ENCODE measurements at places on chromosomes 6 and 20.
A peak's percentile ranks its signal among the peaks of the same experiment; 100 is the strongest.

- no peak for DNase-seq
These were observed 45.7 kb upstream of the SMIM28 start for GRCh38 chr6:138331984-138332383.

DNA sequence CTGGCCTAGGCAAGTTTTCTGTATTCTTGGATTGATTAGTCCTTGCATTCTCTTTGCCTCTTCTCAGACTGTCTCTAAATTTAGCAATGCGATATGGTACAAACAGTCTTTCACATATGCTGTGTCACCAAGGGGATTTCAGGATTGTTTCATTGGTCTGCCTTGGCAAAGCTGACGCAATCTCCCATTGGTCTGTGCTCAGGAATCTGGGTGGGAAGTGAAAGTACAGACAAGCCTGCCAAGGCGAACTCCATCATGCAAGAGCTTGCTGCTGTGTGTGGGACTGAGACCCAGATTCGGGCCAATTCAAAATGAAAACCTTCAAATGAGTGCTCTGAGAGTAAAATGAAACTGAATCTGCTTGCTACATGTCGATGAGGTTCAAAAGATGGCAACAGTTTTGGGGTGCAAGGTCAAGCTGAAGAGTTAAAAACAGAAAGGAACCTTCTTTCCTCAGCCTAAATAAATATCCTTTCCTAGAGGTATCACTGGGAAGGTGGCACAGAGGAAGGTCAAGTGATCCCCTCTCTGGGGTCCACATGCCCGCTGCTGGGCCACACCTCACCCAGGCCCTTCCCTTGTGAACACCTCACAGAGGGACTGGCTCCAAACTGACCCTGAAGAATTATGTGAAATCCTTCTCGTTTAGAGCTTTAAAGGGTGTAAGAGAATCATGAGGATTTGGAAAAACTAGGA is 198.8 kb upstream of the PREP start:
- peak; percentile 55 for DNase-seq

DNA sequence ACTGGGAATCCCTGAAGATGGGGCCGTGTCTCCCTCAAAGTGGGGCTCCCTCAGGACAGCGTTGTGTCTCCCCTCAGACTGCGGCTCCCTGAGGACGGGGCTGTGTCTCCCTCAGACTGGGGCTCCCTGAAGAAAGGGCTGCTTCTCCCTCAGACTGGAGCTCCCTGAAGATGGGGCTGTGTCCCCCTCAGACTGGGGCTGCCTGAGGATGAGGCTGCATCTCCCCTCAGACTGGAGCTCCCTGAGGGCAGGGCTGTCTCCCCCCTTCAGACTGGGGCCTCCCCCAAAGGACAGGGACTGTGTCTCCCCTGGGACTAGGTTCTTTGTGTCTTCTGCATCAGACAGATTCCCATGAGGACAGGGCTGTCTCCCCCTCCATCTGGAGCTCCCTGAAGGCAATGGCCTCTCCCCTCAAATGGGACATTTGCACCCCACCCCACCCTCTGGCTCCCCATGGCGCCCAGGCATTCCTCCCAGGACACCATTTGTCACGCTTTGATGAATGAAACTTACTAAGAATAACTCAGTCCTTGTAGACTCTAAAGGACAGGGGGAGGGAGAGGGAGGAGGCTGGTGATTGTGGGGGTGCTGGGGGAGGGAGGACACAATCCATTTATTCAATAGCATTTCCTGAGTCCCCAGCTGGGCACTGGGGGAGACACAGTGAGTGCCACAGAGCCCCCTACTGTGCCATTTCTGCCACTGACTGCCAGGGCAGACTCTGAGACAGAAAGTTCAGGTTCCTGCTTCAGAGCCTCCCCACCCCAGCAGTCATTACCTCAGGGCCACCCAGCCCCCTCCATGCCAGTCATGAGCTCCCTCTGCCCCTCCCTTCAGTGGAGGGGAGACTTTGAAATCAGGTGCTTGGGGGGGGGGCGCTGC is 122.4 kb downstream of the MRPL14 start:
- no peak for DNase-seq

DNA sequence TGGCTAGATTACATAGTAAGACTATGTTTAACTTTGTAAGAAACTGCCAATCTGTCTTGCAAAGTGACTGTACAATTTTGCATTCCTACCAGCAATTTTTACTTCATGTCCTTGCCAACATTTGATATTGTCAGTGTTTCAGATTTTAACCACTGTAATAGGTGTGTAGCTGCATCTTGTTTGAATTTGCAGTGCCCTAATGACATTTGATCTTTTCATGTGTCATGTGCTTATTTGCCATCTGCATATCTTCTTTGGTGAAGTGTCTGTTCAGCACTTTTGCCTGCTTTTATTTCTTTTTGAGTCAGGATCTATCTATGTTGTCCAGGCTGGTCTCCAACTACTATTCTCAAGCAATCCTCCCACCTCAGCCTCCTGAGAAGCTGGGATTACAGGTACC is 2.4 kb upstream of the PRPH2 start:
- no peak for DNase-seq

GRCh38 chr6:53731866-53732636 is 62.8 kb upstream of the LRRC1 start:
- DNase-seq: no peak

DNA sequence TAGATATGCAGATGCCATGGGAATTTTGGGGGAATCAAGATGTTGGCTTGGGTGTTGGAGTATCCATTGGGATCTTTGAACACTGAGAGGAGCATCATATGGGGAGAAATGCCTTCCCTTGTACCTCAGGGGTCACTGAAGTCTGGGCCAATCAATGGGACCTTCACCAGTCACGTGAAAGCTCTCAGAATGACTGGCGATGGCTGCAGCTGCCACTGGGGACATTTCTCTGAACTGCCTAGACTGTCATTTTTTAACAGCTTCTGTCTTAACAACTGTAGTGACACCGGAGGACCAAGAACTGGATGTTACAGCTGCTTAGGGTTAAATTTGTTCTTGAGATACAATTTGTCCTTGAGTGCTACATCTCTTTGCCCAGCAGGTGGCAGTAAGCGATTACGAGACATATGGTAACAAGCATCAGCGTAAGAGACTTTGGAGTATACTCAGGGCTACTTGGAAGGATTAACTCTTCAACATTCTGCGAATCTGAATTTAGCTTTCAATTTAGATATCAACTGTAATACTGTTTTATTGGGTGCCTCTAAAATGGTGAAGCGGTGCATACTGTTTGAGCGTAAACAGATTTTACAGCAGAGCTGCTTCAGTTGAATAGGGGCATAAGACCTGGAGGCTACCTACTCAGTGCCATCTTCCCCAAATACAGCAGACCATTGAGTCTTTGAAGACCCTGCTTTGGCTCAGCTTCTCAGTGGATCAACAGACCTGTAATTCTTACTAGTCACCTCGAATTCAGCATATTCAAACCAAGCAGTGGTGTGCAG is 36.0 kb downstream of the CCN2 start:
- DNase-seq: peak; percentile 51

GRCh38 chr20:56111961-56112730 is 106.8 kb upstream of the CBLN4 start:
- no peak for DNase-seq

- peak; percentile 73 for DNase-seq
These were observed 11.3 kb upstream of the TFAP2A start for GRCh38 chr6:10425975-10426780.

DNA sequence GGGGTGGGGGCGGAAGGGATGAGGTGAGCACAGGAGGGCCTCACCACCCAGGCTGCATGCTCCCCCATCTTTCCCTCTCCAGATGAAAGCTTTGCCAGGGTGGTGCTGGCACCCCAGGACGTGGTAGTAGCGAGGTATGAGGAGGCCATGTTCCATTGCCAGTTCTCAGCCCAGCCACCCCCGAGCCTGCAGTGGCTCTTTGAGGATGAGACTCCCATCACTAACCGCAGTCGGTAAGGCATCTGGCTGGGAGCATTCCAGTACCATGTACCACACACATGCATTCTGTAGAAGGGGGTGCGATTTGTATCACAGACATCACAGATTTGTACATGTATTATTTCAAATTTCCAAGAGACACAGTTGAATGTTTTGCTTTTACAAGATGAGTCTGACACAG is 40.6 kb upstream of the SRF start:
- no peak for DNase-seq

- no peak for DNase-seq
These were observed 62.6 kb downstream of the DLL1 start for GRCh38 chr6:170227996-170228945.

DNA sequence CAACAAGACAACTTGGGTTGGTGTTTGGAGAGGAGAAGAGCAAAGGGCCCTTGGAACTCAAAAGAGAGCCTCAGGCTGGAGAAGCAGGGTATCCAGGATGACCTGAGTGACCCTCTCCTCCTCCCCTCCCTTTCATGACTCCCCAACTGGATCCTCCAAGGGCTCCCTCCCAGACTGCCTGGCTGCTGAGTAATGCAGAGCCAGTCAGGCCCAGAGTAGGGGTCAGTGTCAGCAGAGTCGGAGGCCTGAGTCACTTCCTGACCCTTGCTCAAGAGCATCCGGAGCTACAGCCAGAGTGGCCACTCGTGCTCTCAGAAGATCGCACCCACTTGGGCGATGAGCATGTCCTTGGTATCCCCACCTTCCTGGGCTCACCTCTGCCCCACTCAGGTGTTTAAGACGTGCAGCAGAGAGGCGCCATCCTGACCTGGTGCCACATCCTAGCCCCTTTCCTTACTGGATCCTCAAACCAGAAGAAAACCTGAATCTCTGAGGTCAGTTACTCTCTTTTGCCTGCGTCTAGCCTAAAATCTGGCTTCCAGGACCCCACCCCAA is 2.8 kb upstream of the MAPK13 start:
- no peak for DNase-seq

DNA sequence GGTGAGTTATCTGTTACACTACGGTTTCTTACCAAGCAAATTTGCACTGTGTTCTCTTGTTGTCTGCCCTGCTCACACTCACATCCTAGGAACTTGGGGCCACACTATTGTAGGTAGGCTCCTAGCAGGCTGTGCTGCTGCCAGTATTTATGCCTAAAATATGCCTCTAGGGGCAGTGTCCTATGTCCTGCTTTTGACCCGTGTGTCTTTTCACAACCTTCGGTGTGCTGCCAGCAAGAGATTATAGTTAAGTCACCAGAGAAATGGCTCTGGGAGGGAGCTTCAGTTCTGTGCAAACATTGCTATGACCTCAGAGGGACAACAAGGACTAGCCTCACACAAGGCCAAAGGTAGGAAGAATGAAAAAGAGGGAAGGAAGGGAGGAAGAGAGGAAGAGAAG is 8.9 kb upstream of the TAAR5 start:
- DNase-seq: no peak

DNA sequence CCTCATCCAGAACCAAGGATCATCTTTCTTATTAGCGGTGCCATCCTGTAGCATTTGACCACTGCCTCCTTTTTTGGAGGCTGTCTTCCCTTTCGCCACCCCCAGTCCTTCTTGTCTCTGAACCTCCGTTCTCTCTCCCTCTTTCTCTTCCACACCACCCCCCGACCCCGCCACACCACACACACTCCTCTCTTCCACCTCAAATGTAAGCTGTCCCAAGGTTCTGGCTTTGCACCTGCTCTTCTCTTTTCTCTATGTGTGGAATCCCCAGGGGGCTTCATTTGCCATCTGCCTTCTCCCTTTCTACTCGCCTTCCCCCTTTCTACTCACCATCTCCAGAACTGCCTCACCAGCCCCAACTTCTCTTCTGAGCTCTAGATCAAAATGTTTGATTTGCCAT is 111.3 kb upstream of the CDYL start:
- no peak for DNase-seq

DNA sequence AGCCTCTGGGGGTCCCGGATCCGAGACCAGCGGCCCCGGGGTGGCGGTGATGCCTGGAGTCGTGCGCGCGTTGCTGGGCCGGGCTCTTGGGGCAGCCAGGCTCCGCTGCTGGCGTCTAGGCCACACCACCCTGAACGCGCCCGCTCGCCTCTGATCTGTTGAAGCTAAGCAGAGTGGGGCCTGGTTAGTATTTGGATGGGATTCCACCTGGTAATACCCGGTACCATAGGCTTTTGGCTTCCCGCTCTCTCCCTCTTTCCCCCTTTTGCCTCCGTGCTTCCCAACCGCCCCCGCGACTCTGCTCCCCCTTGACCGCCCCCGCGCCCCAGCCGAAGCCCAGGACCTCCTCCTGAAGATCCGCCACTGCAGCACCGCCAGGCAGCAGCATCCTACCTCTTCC is 1383.5 kb upstream of the DEFB115 start:
- DNase-seq: peak; percentile 39

GRCh38 chr6:27752038-27752885 is 159.9 kb downstream of the OR2B2 start:
- peak; percentile 44 for DNase-seq

DNA sequence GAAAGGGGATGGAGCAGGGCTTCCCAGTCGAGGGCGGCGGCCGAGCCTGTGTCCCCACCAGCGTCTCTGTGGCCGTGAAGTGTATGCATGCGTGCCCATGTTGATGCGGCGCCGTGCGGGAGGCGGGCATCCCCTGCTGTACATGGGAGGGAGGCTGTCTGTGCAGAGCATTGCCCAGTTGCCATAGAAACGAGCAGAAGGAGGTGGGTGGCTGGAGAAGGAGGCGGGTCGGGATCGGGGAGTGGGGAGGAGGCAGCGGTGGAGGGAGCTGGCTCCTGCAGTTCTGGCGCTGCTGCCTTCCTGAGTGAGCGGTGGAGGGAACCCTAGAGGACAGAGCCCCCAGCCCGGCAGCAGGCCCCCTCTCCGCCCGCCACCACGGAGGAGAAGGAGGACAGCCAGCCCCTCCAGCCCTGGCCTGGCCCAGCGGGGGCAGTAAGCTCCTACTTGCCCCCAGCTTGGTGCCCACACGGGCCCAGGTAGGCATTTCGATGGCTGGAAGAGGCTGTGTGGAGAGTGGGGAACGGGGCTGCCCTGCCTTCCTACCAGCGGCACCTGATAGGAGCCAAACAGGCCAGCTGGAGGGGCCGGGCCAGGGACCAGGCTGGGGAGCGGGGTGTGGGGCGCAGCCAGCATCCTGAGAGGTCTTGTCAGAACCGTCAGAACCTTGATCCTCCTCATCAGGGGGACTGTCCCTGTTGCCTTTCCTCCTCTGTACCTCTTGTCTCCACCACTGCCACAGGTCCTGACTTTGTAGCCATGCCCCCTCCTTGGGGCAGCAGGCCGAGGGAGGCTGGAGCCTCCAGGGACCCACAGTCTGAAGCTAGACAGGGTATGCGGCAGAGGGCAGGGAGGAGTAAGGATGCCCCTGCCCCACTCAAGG is 41.3 kb downstream of the SPDEF start:
- no peak for DNase-seq

DNA sequence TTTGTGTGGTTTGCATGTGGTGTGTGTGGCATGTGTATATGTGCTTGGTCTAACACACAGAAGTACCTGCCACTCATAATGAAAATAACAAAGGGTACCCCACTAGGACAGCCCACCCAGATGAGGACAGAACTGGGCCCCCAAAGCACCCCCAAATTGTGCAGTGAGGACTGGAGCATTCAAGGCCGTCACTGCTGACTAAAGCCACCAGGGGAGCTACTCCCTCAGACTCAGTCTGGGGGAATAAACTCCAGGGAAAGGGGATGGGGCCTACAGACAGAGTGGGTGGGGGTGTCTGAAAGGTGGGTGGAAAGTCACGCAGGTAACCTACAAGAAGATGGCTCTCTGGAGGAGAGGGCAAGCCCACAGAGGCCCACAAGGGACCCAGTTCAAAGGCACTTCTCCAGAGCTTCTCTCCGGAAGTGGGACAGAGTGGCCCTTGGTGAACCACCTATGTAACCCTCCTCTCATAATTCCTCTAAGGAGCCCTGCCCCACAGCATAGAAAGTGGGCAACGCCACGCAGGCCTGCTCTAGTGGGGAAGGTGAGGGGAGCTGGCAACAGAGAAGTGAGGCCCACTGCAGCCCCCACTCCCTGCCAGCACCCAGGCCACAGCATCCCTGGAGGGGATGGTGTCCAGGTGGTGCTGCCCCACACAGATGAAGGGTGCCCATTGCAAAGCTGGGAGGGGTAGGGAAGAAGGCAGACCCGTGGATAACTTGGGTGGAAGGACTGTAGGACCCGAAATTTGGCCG is 122.8 kb upstream of the MAFB start:
- no peak for DNase-seq

All from GM13977 (cell line).